KG1 (cell line): ENCODE measurements at places on chromosomes 2 and 18.

- no peak for DNase-seq
Measured at GRCh38 chr2:236014408-236015131, 153.6 kb downstream of the GBX2 start.

GRCh38 chr2:47503481-47504070 is 100.6 kb downstream of the MSH2 start:
- no peak for DNase-seq

DNA sequence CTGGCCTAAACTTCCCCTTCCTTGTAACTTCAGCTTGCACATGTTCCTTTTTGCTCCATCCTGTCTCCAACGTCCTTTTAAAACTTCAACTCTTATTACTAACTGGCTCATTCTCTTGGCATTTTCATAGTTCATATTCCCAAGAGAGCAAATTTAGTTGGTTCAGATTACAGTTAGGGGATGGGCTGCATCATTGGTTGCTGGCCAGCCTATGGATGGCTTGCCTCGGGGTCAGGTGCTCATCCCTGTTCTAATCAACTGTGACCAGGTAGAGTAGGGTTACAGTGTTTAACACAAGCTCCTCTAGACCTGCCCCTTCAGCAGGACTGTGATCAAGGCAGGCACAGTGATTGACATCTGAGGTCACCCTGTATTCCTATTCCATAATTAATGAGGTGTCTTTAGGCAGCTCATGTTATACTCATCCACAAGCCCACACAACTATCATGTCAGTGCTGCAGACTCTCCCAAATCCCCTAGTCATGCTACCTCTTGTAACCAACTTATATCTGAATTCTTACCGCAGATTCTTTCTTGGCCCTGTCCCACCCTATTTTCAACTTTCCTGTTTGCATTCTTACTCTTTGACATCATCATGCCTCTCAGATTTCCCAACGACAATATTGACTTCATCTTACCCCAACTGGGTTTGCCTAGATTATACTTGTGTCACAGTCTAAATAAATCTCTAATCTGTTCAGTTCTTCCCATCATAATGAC is 293.3 kb downstream of the MTX2 start:
- no peak for DNase-seq

DNA sequence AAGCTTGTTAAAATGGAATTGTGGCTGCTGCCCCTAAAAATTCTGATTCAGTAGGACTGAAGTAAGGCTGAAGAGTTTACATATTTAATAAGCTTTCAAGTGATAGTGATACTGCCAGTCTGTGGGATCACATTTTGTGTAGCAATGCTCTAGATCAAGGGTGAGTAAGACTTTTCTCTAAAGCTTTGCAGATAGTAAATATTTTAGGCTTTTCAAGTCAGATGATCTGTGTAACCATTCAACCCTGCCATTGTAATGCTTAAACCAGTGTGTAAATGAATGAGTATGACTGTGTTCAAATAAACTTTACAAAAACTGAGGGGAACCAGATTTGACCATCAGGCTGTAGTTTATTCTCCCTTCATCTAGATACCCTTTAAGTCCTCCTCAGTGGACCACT is 92.7 kb downstream of the PIK3C3 start:
- no peak for DNase-seq

GRCh38 chr2:4529738-4530137 is 826.4 kb downstream of the DCDC2C start:
- no peak for DNase-seq

DNA sequence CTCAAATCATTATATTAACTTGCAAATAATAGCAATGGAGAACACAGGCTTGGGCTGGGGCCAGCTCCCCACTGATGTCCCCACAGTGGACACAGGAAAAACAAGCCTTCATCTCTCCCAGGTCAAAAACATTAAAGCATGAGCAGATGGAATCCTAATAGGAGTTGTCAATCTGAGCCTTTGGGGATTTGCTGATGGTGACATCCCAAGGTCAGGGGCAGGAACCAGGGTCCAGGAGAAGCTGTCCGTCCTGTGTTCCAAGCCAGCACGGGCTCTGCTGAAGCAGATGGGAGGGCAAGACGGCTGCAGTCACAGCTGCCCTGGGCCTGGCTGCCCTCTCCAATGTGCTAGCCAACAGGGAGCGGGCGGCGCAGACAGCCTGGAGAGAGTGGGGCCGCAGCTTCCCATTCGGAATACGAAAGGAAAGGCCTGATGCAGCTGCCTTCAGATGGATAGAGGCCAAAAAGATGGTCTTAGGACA is 135.5 kb downstream of the NDUFA10 start:
- no peak for DNase-seq

DNA sequence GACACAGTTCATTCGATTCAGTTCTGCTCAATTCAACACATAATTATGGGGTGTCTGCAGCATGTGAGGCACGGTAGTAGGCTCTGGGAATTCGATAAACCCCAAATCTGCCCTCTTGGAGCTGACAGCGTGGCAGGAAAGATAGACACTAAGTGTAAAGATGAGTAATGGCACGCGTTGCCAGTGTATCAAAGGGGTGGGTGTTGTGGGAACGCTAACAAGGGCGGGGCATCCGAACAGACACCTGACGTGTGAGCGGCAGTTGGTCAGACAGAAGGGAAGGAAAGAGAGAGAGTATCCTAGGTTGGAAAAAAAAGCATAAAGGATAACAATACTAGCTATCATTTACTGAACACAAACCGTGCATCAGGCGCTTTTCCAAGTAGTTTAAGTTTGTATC is 125.7 kb upstream of the HAAO start:
- DNase-seq = no peak

- no peak for DNase-seq
Measured at GRCh38 chr2:233261819-233262555, 10.5 kb downstream of the ATG16L1 start.

GRCh38 chr2:225104971-225105370 is 62.7 kb upstream of the DOCK10 start:
- no peak for DNase-seq

- DNase-seq = no peak
Measured at GRCh38 chr2:182763311-182763912, 47.4 kb downstream of the DNAJC10 start.

DNA sequence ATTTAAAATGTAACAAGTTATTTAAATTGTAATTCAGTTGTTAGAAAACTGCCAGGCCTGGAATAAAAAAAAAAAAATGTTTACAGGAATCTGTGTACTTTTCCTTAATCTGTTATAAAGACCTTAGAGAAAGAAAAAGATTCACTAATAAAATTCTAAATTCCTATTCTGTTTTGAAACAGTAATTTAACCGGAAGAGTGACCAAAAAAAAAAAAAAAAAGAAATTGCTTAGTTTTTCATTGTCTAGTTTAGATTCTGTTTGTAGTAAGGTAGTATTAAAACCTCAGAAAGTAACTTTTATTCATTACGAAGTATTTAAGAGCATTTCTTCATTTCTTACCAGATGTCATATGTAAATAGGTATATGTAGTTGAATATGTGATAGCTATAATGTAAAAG is 2.5 kb downstream of the REL start:
- no peak for DNase-seq

GRCh38 chr2:76867854-76868253 is 654.3 kb downstream of the LRRTM4 start:
- DNase-seq = no peak

- no peak for DNase-seq
Measured at GRCh38 chr18:10878703-10879102, 270.7 kb downstream of the PIEZO2 start.

GRCh38 chr18:13540477-13541182 is 185.7 kb downstream of the FAM210A start:
- DNase-seq = no peak

DNA sequence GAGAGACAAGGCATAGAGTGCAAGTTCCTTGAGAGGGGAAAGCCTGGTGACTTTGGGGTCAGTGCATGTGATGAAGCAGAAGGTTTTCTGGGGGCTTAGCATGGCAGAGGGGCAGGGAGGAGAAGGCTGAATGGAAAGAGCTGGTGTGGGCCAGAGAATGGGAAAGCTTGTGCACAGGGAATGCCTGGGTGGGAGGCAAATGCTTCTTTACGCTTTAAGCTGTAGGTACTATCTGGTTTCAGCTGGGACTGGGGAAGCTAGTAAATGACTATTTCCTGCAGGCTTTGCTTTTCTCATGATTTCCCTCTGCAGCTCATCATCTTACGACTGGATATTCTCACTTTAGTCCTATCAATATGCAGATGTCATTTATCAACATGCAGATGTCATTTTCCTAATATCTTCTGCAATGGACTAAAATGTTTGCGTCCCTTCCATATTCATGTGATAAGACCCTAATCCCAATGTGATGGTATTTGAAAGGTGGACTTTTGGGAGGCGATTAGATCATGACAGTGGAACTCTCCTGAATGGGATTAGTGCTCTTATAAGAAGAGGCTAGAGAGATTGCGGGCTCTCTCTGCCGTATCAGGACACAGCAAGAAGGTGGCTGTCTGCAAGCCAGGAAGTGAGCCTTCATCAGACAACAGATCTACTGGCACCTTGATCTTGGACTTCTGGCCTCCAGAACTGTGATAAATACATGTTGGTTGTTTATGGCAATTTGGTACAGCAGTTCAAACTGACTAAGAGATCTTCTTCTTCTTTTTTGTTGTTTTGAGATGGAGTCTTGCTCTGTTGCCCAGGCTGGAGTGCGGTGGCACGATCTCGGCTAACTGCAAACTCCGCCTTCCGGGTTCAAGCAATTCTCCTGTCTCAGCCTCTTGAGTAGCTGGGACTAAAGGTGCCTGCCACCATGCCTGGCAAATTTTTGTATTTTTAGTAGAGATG is 50.1 kb downstream of the MYCN start:
- no peak for DNase-seq

DNA sequence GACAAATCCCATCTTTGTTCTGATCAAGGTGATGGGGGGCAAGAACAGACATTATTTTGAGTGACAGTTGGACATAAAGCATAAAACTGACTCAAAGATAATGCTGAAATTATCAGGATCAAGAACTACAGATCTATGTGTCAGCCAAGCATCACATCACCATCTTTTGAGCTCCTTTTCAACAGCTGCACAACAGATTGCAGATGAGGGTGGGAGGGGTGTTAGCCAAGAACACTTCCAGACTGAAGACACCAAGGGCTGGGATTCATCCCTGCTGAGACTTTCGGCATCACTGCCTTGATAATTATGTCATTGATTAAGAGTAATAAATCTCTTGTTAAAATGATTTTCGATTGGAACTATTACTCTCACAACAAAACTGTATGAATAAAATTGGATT is 191.5 kb upstream of the NETO1 start:
- DNase-seq = no peak

DNA sequence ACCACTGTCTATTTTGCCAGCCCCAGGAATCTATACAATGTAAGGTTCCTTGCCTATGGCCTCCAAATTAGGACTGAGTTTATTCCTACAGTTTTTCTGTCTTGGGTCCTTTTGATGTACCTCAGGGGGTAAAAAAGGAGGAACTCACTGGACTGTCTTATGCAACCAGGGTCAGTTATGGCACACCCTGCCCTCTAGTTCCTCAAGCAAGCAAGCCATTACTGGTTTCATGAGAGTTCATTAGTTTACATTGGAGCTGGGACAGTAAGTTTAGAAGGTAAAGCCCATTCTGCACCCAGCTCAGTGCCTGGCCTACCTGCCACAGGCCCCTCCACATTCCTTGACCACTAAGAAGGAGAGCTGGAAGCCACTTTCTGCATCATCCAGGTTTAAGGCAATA is 68.7 kb upstream of the WIPF1 start:
- DNase-seq = no peak

- no peak for DNase-seq
Measured at GRCh38 chr2:8633735-8634313, 48.0 kb upstream of the ID2 start.

GRCh38 chr2:24892928-24893327 is 27.1 kb downstream of the ADCY3 start:
- no peak for DNase-seq

DNA sequence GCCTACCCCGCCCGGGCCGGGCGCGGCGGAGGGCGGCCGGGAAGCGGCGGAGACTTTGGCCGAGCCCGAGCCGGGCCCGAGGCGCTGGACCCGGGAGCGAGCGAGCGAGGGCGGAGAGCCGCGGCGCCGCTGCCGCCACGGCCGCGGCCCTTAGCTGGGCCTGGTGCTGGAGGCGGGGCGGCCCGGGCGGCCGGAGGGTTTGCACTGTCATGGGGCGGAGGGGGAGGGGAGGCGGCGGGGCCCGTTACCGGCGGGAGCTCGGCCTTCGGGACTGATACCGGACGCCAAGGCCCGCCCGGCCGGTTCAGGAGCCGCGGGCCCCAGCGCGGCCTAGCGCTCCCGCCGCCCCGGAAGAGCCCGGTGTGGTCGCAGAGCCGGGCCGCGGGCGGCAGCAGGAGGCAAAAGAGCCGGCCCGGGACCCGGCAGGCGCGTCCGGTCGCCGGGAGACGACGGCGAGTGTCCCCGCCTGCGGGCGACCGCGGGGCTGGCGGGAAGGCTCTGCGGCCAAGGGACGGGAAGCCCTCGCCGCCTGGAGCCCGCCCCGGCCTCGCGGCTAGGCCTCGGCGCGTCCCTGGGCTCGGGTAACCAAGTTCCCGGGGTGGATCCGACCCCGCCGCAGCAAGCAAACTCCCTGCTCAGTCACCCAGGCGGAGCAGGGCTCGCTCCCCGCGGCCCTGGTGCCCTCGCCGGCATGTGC is 697 bp downstream of the KCMF1 start:
- no peak for DNase-seq

DNA sequence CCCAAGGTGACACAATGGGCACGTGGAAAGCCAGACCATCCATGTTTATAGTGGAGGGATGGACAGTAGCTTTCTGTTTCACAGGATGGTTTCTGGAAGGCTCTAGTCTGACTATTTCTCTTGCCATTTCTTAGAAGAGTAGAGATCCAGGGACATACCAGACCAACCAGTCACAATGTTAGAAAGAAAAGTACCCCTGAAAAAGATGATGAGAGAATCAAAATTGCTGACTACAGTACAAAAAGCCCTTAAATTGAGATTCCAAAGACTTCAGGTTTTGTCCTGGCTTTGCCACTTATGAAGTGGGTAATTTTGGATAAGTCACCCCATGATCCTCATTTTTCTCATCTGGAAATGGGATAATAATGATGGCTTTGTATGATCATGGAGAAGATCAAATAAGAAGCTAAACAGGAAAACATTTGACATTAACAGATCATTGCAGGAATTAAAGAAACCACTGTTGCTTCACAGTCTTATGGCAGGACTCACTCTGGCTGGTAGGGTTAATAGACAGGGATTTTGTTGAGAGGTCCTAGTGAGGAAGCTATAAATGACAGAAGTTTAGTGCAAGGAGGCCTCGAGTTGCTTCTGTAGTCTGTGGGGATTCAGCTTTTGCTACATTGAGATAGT is 386.0 kb downstream of the IRS1 start:
- no peak for DNase-seq

- no peak for DNase-seq
Measured at GRCh38 chr2:42492691-42493467, 903 bp downstream of the KCNG3 start.

DNA sequence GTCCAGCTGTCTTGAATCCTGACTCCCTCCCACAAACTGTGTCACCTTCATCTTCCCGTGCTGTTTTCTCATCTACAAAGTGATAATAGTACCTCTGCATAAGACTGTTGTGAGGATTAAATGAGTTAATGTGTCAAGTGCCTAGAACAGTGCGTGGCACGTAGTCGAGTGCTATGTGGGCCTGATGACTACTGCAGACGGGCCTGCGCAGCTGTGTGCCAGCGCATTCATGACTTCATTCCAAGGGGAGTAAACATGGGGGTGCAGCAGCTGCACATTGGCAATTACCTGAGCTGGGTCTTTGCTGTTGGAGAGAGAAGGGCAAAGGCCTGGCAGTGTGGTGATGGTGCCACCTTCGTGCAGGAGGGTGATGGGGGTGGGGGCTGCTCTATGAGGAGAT is 5.0 kb downstream of the TEX44 start:
- DNase-seq = no peak

- DNase-seq = no peak
Measured at GRCh38 chr2:150769421-150769820, 282.0 kb upstream of the RND3 start.

GRCh38 chr2:178478130-178478438 is 316 bp downstream of the FKBP7 start:
- DNase-seq = no peak
